H9 (cell line): ENCODE measurements at places on chromosomes 2 and 18.

- DNase-seq = no peak
These were observed 59.9 kb upstream of the DNER start for GRCh38 chr2:229774237-229774636.

GRCh38 chr2:136628490-136628889 is 136.9 kb upstream of the THSD7B start:
- no peak for DNase-seq

- DNase-seq = no peak
These were observed 97.0 kb downstream of the RNF144A start for GRCh38 chr2:7014174-7014640.

DNA sequence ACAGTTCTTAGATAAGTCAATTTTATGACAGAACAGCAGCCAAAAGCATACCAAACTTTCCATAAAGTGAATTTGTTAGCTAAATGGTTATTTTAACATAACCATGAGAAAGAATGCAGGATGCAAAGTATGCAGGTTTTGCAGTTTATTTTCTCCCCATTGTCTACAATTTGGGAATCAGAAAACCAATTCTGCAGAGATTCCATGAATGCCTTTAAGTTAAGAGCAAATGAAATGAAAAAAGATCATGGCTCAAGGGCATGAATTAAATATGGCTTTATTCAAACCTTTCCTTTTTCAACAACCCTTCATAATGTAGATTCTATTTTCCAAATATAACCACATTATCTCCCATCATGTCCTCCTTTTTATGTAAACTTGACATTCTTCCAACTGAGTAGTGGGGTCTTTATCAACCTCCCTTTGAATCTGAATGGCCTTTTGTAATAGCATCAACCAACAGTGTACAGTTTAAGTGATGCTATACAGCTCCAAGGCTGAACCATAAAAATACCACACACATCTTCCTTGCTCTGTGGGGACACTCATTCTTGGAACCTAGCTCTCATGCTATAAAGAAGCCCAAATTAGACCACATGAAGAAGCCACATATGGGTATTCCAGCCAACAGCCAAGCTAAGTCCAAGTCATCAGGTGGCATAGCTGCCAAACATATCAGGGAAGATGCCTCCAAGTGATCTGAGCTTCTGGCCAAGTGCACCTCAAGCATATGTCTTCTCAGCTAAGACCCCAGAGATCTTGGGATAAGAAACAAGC is 49.8 kb downstream of the PIAS2 start:
- DNase-seq = no peak

- DNase-seq = no peak
These were observed 32.3 kb upstream of the ZBTB7C start for GRCh38 chr18:48441405-48441881.

GRCh38 chr18:65522907-65523306 is 227.9 kb upstream of the CDH7 start:
- peak; percentile 32 for DNase-seq

DNA sequence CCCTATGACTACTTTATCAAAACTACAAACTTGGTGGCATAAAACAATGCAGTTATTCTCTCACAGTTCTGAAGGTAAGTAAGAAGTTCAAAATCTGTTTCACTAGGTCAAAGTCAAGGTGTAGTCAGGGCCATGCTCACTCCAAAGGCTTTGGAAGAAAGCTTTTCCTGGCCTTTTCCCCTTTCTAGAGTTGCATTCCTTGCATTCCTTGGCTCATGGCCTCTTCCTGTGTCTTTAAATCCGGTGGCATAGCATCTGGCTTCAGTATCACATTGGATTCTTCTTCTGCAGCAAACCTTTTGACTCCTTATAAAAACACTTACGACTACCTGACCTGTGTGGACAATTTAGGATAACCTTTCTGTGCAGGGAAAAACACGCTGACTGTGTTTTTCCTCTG is 543.5 kb upstream of the HNMT start:
- DNase-seq = peak; percentile 34

- DNase-seq = no peak
These were observed 188.8 kb downstream of the ZEB2 start for GRCh38 chr2:144330951-144331673.

GRCh38 chr18:3042379-3042778 is 29.4 kb upstream of the LPIN2 start:
- no peak for DNase-seq

DNA sequence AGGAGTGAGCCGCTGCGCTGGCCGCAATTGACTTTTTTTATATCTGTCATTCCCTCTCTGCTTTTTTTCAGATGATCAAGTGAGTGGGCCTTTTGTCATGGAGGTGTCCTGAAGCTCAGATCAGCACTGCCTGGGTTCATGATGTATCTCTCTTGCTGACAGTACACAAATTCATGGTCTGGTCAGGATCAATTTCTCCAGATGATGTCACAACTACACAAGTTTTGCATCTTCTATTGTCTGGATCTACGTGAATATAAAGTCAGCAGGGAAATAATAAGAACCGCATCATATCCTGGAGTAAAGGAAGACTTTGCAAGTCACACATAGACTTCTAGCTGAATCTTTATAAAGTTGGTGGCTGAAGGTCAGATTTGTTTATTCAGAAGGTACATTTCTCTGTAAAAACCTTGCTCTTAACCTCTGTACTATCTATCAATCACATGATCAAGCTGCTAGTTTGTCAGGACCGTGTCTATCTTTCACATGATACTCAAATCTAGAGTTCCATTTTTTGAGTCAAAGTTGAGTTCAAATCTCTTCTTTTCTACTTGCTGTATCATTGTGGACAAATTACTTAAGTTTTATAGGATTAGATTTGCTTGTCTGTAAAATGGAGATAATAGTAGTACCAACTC is 13.1 kb upstream of the CD28 start:
- no peak for DNase-seq

- no peak for DNase-seq
These were observed 431.6 kb downstream of the PID1 start for GRCh38 chr2:228839421-228839876.

DNA sequence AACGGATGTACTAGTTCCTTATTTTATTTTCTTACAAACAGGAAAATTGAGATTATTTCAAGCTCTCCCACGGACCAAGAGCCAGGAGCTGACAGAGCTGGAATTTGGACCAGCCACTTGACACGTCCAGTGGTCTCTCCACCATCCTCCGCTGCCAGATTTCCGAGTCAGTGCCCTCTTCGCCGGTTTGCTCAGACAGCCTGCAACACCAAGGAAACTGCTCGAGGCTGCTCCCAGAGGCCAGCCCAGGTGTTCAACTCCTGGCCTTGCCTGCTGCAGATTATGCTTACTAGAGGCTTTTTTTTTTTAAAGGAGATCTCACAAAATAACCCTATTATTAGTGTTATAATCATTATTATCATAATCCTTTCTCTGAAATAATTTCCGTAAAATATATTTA is 779.8 kb downstream of the RNF144A start:
- DNase-seq = peak; percentile 61

DNA sequence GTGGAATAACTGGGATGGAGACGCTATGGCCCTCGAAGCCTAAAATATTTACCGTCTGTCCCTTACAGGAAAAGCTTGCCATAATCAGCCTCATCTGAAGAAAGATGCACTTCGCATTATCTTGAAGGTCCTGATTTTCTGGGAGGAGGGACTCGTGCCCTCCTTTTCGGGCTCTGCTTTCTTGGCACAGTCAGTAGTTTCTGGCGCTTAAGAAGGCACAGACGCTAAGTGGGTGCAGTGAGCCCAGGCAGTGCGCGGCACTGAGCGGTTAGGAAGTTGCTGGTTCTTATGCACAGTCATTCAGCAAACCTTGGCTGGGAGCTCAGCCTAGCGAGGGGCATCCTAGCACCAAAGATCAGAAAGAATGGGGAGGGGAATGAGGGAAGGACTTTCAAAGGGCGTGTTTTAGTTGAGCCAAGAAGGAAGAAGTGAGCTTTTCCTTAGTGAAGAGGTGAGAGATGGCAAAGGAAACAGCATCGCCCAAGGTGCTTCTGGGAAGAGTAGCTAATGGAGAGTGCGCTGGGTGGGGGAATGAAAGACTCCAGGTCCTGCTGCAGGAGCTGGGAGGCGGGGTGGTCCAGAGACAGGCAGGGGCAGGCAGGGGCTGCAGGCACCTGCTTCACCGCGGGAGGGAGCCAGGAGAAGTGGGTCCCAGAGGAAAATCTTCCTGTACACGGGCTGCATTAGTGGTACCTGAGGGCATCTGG is 64.1 kb downstream of the ZCCHC2 start:
- DNase-seq = no peak

GRCh38 chr2:33134791-33135560 is 188.2 kb downstream of the LTBP1 start:
- DNase-seq = no peak

DNA sequence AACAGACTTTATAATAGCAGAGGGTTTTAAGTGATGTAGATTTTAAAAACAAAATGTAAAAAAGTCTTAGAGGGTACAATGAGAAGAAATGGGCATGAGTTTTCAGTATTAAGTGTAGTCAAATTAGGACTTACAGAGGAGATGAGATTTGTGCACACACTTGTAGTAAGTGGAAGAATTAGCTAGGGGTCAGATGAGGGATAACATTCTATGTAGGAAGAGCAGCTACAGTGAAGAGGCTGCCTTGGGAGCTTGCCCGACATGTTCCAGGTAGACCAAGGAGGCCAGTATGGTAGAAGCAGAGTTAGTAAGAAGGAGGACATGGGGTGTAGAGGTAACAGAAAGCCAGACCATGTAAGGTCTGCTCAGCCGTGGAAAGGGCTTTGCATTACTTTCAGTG is 189.2 kb upstream of the DSEL start:
- DNase-seq = no peak

DNA sequence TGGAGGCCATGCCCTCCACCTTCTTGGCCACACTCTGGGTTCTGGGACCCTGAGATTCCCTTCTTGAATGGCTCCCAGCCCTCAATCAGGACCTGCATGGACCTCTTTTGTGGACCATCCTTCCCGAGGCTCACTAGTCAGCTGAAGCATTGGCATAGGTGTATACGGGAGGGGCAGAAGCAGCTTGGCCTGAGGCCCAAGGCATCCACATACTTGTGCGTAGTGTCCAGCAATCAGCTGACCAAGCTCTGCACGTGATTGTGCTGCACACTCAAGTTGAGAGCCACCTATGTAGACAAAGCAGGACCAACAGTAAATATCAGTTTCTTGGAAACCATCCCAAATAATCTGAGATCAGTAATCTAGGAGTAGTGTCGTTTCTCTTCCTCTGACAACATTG is 119.6 kb downstream of the INSIG2 start:
- no peak for DNase-seq

GRCh38 chr18:48790869-48791635 is 159.7 kb downstream of the SMAD7 start:
- DNase-seq = no peak

- DNase-seq = no peak
These were observed 89.8 kb upstream of the MMADHC start for GRCh38 chr2:149677416-149677815.

- no peak for DNase-seq
These were observed 116.6 kb upstream of the NOSTRIN start for GRCh38 chr2:168685600-168686451.

GRCh38 chr2:177072090-177072489 is 140.5 kb upstream of the HNRNPA3 start:
- no peak for DNase-seq

- no peak for DNase-seq
These were observed 229.1 kb upstream of the RBBP8 start for GRCh38 chr18:22703883-22704585.

DNA sequence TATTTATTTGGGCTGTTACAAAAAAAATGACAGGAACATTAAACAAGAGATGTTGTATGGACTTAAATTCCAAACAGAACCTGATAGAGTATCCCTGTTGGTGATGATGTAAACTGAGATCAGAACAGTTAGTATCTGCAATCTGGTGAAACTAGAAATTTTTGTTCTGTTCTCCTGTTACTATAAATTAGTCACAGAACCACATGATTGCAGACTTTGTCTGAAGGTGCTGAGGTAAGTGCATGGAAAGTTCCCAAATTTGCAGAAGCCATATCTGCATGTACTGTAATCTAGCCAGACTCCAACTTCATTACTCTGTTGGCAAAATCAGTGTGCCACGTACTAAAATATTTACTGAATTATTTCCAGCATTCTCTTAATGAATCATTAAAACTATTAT is 516.3 kb upstream of the FSIP2 start:
- DNase-seq = no peak

- no peak for DNase-seq
These were observed 55.5 kb downstream of the NCK2 start for GRCh38 chr2:105800036-105800713.

- DNase-seq = no peak
These were observed 174.8 kb downstream of the HDAC4 start for GRCh38 chr2:239225871-239226561.

DNA sequence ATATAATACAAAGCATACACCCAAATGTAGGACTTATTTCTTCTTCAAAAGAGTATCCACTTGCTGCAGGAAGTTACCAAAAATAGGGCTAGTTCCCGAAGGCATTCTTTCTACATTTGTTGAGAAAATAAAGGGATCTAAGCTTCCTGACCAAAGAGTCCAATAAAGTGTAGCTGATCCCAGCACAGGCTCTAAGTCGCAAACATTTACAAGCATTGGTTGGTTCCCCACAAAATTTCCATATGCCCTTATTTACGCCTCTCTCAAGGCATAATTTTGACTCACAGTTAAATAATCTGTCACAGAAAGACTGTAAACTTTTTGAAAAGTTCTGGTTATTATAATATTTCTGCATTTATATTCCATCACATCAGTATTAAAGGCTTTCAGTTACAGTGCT is 1520.1 kb upstream of the ZEB2 start:
- DNase-seq = no peak

DNA sequence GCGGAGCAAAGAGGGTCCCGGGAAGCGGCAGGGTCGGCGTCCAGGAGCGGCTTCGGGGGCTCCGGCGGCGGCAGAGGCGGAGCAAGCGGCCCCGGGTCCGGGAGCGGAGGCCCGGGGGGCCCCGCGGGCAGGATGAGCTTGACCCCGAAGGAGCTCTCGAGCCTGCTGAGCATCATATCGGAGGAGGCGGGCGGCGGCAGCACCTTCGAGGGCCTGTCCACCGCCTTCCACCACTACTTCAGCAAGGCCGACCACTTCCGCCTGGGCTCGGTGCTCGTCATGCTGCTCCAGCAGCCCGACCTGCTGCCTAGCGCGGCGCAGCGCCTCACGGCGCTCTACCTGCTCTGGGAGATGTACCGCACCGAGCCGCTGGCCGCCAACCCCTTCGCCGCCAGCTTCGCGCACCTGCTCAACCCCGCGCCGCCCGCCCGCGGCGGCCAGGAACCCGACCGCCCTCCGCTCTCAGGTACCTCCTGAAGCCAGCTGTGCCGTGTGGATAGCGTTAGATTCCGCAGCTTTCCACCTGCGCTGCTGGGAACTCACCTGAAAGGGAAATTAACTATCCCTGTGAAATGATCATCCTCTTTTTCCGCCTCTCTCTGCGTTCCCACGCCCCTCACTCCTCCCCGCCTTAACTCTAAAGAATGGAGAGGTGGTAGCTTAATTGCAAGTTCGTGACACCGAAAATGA is 472 bp downstream of the CNOT11 start:
- peak; percentile 58 for DNase-seq

- DNase-seq = no peak
These were observed 60.5 kb upstream of the TFPI start for GRCh38 chr2:187614756-187615155.

- no peak for DNase-seq
These were observed 8.8 kb upstream of the ATOH8 start for GRCh38 chr2:85744741-85745601.

GRCh38 chr2:3423492-3424170 is 44.1 kb downstream of the TRAPPC12 start:
- DNase-seq = peak; percentile 79
